ENCODE measurements at places on chromosomes 1 and 21.

- no peak for DNase-seq
These were observed 6.5 kb upstream of the ID3 start for GRCh38 chr1:23565776-23566175.

DNA sequence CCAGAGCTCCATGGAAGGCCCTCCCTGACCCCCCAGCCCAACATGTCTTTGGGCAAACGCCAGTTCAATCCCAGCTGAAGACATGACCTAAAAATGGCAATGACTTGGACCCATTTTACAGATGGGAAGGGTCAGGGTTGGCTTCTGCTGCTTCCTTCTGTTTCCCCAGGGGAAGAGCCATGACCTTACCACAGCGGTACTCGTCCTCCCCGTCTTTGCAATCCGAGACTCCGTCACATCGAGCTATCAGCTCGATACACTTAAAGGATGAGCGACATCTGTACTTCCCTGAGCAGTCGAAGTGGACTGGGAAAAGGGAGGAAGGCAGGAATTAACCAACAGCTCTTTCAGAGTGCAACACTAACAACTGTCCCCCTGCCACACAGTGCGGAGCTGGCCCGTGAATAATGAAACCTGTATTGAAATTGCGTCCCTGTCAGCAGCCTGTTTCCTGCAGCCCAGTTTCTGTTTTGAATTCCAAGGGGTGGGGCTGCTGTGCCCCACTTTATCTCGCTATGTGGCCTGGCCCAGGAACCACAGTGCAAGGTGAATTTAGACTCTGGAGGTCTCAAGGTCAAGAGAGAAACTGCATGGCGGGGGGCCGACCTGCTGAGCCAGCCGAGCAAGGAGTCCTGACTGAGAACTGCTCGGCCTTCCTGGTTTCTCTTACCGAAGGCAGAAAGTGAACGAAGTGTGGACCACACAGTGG lies 7.0 kb downstream of the TMPRSS3 start:
- no peak for DNase-seq

DNA sequence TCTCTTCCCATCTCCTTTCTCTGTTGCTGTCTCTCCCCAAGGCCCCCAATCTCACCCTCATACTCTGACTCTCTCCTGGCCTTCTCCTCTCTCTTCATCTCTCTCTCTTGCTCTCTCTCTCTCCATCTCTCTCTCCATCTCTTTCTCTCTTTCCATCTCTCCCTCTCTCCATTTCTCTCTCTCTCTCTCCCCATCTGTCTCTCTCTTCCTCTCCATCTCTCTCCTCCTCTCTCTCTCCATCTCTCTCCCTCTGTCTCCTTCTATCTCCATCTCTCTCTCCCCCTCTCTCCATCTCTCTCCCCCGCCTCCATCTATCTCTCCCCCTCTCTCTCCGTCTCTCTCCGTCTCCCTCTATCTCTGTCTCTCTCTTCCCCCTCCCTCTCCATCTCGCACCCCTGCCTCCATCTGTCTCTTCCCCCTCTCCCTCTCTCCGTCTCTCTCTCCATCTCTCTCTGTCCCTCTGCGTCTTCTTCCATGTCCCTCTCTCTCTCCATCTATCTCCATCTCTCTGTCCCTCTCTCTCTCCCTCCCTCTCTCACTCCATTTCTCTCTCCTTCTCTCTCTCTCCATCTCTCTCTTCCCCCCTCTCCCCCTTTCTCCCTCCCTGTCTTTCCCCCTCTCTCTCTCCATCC lies 16.0 kb upstream of the EPHA8 start:
- DNase-seq = no peak

- no peak for DNase-seq
These were observed 1.1 kb downstream of the IL24 start for GRCh38 chr1:206898089-206898914.

DNA sequence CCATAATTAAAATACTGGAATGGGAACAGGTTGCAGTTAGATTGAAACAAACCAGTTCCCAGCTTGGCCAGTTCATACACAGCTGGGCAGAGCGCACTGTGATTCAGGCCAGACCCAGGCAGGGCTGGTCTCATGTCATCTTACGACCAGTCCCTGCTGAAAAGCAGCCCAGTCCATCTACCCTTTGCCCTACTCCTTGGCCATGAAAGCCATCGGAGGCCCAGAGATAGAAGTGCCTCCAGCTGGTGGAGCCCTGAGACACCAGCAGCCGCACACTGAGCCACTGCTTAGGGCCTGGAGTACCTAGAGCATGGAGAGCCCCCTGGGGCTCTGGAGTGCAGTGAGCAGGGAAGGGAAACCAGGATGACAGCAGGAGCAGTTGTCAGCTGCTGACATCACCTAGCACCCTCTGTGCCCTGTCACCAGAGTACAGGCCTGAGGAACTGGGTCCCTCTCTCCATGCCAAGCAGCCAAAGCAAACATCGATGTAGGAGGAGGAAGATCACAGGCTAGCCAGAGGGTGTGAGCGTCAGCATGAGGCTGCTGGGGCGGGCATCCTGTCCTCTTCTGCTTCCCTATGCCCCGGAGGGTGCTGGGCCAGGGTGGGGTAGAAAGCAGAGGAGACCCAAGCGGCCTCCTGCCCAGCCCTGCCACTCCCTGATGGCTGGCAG lies 34.2 kb upstream of the TMEM125 start:
- no peak for DNase-seq

All from dermis microvascular lymphatic vessel endothelial cell (primary cell).